Hepatocyte (in vitro differentiated cells): ENCODE measurements at places on chromosomes 13 and 19. TPM values are rescaled to one million over a fixed set of nuclear protein-coding genes. Genes with fewer than 3 reads are reported as not detected.

Gene CGB1
- total RNA-seq = not detected in 2 replicates

Gene PRODH2
- total RNA-seq = 5.1 and 6.8 TPM in 2 replicates

Gene CIRBP
- 212 and 361 TPM in 2 replicates for total RNA-seq

Gene MYH14
- total RNA-seq = 48.9 and 64.4 TPM in 2 replicates

Gene TINCR
- total RNA-seq = 0.64 and 1.8 TPM in 2 replicates

Gene BEST2
- total RNA-seq = not detected in 2 replicates

Gene PRR20A
- total RNA-seq = not detected in 2 replicates

Gene WASF3
- total RNA-seq = 15.5 and 17.8 TPM in 2 replicates

Gene ZBTB32
- total RNA-seq = not detected in 2 replicates

Gene GRIK5
- total RNA-seq = 0.60 and 0.92 TPM in 2 replicates
